Pancreas (tissue), 10 donors: ENCODE measurements at places on chromosomes 5 and 9. TPM values are rescaled to one million over a fixed set of nuclear protein-coding genes. Genes with fewer than 3 reads are reported as not detected.

PCDHGB6 gene
- 2.5 TPM for total RNA-seq

TRIP13 gene
- total RNA-seq: 0.31 TPM

HNRNPA0 gene
- total RNA-seq: 12.5 TPM

PCA3 gene
- total RNA-seq: not detected

TNFSF8 gene
- total RNA-seq: 0.55 TPM

- peak; percentile 33 for DNase-seq
Observed at GRCh38 chr9:20989923-20990341, 41.5 kb downstream of the HACD4 start.

DNA sequence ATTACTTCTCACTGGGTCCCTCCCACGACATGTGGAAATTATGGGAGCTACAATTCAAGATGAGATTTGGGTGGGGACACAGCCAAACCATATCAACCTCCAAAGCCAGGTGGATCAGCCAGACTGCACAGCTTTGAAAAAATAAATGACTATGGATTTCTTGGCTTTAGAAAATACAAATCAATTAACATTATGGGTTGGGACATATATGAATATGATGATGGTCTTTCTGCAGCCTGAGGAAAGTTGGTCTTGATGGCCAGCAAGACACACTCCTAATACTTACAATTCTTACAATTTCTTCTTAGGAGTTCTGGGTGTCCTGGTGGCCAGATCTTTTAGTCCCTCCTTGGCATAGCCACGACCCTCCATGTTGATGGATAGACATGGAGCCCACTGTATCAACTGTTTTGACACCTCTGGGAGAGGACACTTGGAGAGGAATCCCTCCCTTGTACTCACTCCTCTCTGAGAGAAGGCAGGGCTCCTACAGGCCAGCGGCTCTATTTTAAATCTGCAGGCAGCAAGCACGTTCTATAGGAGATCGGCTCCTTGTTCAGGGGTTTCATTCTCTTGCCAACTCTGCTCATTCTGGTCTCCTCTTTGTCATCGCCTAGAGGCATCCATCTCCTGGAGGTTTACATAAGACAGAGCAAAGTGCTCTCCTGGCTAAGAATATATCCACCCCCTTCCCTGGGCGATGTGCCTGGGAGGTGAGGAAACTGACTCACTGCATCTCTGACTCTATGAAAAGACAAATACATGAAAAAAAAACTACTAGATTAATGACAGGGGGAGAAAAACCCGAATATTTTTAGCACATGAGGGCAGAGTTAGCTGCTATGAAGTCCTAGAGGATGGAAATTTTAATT is 145.9 kb downstream of the CARTPT start:
- no peak for DNase-seq

- no peak for DNase-seq
Observed at GRCh38 chr9:37037503-37038301, 3.6 kb upstream of the PAX5 start.

GRCh38 chr9:69675563-69675962 is 3.4 kb upstream of the APBA1 start:
- DNase-seq: no peak

GRCh38 chr5:132369474-132370180 is at the start of gene SLC22A5:
SLC22A5 (plus strand) TSS chr5:132369710; CDS start chr5:132369973, 263 bp downstream.
- peak; percentile 85 for DNase-seq
